ENCODE measurements at places on chromosomes 16 and 17. TPM values are rescaled to one million over a fixed set of nuclear protein-coding genes. Genes with fewer than 3 reads are reported as not detected.

Gene SRL
- total RNA-seq = not detected

Gene MEIOC
- total RNA-seq = not detected

Gene NEUROD2
- total RNA-seq = not detected

Gene KRTAP4-4
- not detected for total RNA-seq

Gene TBX6
- 1.9 TPM for total RNA-seq

Gene RNF43
- not detected for total RNA-seq

Gene TLCD1
- 1.4 TPM for total RNA-seq

Gene MEOX1
- 4.2 TPM for total RNA-seq

Gene PRSS33
- not detected for total RNA-seq

Gene NLRC5
- 259 TPM for total RNA-seq

Gene SOX9
- not detected for total RNA-seq

Gene IL21R
- total RNA-seq = 29.2 TPM

Gene GIT1
- total RNA-seq = 76.6 TPM

Gene PHF12
- 78.8 TPM for total RNA-seq

Gene PRKCB
- 77.3 TPM for total RNA-seq

Gene CACNA1H
- 0.83 TPM for total RNA-seq

Gene PRM1
- total RNA-seq = not detected

Gene TMEM98
- total RNA-seq = 4.4 TPM

Gene RHBDL1
- 1.5 TPM for total RNA-seq

Gene UMOD
- total RNA-seq = not detected

Gene TBC1D3
- total RNA-seq = not detected

Gene B4GALNT2
- total RNA-seq = not detected

Gene CNEP1R1
- 36.1 TPM for total RNA-seq

Gene SOST
- not detected for total RNA-seq

Gene SSTR5
- not detected for total RNA-seq

Gene ZSWIM7
- 10.1 TPM for total RNA-seq

Gene IGFBP4
- 28.4 TPM for total RNA-seq

Gene EFCAB5
- 1.6 TPM for total RNA-seq

Gene OR4D1
- total RNA-seq = 0.83 TPM

Gene HOXB7
- total RNA-seq = 1.6 TPM

Gene IRX3
- total RNA-seq = 1.2 TPM

Gene KLHL10
- not detected for total RNA-seq

Gene HOXB13
- total RNA-seq = not detected

Gene SEZ6
- total RNA-seq = not detected

Gene PIRT
- not detected for total RNA-seq

Gene MPV17L
- total RNA-seq = not detected

Gene SLC5A10
- total RNA-seq = not detected

Gene MYADML2
- not detected for total RNA-seq

Data from activated CD4-positive, alpha-beta memory T cell treated with anti-CD3 and anti-CD28 coated beads, Interleukin-2, amount 10 ng/mL, durations not matched to agents 7 days and 5 days (primary cell).